Stimulated activated CD8-positive, alpha-beta memory T cell treated with anti-CD3 and anti-CD28 coated beads, Interleukin-7, amount 100 ng/mL, for 4 hours (primary cell): ENCODE measurements at places on chromosomes 12 and 14.
A peak's percentile ranks its signal among the peaks of the same experiment; 100 is the strongest.

GRCh38 chr12:101968770-101969169, 91.4 kb downstream of the DRAM1 start:
- no peak for DNase-seq

DNA sequence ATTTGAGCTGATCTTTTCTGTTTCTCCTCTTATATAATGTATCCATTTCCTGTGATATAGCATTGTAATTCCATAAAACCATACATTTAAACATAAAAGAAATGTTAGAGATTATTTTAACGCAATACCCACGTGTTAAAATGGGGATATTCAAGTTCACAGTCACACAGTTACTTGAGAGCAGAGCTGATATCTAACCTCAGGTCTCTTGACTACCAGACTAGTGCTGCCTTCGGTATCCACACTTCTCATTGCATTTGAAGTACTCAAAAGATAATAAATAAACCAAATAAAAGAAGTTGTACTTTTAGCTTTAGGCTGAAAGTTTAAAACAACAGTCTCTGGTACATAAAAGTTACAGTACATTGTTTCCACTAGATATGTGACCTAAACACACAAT, 2.9 kb downstream of the CLECL1 start:
- DNase-seq = no peak

DNA sequence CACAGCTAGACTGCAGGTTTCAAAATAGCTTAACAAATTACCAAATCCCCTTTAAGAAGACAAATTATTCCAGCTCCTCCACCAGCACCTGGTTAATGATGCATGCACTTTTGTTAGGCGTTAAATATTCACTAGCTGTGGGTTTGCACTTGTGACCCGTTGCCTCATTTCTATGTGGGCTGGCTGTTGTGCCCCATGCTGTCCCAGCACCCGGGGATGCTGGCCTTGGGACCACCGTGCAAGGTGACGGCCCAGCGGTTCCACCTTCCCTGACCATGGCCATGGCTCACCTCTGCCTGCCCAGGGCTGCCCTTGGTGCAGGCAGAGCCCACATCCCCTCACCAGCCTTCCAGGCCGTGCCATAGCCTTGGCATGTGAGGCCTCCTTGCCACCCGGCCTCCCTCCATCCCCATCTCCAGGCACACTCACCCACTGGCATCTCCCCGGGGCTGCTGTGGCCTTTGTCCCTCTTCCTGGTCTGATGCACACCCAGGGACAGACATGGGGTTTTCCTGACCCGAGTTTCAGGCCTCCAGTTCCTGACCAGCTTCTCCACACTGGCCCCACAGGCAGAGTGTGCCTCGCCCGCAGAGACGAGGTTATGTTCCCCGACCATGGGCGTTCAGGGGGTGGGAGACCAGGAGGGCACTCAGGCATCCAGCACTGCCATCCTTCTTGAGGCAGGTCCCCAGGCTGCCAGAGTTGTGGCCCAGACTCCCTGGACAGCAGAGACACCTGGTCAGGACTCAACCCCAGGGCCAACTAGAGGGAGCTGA, 20.3 kb upstream of the C14orf180 start:
- DNase-seq = no peak

DNA sequence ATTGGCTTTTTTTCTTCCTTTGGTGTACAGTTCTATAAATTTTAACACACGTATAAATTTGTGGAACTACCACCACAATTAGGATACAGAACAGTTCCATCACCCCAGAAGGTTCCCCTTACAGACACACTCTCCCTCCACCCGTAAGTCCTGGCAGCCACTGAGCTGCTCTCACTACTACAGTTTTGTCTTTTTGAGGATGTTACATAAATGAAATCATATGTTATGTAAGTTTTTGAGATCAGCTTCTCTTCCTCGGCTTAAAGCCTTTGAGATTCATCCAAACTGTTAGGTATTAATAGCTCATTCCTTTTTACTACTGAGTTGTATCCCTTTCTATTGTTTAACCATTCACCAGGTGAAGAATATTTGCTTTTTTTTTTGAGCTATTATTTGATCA, 74.3 kb upstream of the SLC24A4 start:
- no peak for DNase-seq

DNA sequence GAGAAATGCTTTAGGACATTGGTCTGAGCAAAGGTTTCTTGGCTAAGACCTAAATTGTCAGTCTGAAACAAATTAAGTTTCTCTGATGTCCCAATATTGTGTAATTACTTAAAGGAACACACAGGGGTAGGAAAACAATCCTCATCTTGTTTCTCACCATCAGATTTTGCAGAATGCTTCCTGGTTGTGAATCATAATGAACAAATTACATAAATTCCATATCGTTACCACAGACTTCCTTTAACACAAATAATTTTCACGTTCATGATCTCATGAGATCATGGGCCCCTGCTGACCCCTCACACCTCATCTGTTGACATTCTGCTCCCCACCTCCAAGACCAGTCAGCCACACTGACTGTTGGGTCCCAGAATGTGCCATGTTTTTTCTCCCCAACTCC, 194.1 kb downstream of the MON2 start:
- no peak for DNase-seq

GRCh38 chr12:58159941-58160340, 218.6 kb downstream of the ATP23 start:
- no peak for DNase-seq

GRCh38 chr12:26150736-26151450, 26.1 kb upstream of the BHLHE41 start:
- no peak for DNase-seq

DNA sequence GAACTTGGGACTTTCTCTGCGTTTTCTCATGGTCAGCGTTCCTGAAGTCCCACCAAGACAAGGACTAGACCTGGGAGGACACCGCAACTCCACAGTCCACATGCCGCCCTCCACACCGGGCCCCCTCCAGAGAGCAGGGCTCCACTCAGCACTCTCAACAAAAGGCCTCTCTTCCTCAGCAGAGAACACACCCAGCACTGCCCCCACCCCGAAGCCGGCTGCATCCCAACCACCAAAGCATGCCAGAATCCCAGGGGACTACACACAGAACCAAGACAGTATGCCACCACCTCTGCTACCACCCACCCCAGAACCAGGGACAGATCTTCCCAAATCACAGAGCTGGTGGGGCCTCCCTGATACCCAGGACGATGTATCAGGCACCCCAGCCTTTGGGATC, 88.3 kb downstream of the BCL11B start:
- DNase-seq = no peak

DNA sequence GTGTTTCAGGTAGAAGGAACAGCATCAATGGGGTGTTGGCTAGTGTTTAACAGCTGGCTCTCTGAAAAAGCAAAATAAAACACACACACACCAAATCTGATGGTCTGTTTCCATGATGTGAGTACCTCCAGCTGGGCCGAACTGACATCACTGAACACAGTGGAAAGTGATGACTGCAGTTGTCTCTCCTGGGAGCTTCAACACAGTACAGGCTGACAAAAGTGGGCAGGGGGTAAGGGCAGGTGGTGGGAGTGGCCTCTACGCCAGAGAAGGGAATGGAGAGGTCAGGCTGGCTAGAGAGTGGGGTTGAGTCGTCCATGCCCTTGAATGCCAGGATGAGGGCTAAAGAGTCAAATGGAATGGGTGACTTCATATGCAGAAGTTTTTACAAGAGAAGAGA, 8.0 kb upstream of the HNF1A start:
- no peak for DNase-seq

GRCh38 chr12:13817131-13817530, 164.3 kb downstream of the GRIN2B start:
- no peak for DNase-seq

- DNase-seq = peak; percentile 61
These were observed 20.2 kb downstream of the KRT8 start for GRCh38 chr12:52884526-52885293.

DNA sequence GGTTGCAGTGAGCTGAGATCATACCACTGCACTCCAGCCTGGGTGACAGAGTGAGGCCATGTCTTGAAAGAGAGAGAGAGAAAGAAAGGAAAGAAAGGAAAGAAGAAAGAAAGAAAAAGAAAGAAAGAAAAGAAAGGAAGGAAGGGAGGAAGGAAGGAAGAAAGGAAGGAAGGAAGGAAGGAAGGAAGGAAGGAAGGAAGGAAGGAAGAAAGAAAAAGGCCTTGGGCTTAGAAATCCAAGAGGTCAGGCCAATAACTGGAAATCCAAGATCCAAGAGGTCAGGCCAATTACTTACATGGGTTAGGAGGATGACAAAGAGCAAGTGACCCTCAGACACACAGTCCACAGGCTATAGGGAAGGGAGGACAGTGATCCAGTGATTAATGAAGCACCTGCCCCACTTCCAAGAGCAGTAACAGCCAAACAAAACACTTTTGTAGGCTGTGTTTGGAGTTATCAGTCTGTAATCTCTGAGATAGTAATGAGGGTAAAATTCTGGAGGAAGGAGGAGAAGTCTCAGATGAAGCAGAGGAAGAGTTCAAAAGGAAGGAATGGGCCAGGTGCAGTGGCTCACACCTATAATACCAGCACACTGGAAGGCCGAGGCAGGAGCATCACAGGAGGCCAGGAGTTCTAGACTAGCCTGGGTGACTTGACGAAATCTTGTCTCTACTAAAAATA, 32.2 kb upstream of the SPTLC2 start:
- no peak for DNase-seq

GRCh38 chr12:130634866-130635265, 81.2 kb downstream of the RIMBP2 start:
- DNase-seq = no peak

DNA sequence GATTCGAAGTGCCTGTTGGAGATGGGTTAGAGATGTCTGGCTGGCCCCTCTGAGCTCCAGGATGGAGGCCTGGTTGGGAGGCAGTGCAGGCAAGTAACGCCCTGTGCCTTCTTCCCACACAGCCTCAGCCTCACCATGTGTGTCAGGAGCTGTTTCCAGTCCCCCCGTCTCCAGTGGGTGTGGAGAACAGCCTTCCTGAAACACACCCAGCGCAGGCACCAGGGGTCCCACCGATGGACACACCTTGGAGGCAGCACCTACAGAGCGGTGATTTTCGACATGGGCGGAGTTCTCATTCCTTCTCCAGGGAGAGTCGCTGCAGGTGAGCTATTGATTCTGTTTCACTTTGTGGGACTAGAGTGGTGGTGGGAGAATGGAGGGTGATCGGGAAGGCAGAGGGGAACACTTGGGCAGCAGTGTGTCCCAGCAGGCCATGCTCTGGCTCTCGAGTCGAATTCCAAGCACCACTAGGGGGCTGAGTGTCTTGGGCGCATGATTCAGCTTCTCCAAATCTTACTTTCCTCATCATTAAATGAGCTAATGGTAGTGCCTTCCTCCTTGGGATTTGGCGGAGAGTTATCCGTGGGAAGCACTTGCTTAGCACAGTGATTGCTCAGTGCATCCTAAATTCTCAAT, 6.8 kb downstream of the ACAD10 start:
- DNase-seq = no peak

DNA sequence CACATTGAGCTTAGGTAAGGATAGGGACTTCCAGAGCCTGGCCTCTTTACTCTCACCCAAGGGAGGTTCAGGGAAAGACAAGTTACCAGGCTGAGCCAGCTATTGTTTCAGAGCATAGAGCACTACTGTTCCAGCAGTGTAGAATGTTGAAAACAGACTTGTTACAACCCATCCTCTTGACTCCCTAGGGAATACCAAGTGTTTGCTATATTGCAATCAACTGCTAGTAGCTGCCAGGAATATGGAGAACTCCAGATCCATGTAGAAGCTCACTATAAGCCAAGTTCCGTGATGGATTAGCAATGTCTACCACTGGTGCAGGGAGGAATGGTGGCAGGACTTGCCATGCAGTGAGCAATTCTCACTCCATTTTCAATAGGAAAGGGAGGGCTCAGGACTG, 199.8 kb upstream of the RBM19 start:
- no peak for DNase-seq

DNA sequence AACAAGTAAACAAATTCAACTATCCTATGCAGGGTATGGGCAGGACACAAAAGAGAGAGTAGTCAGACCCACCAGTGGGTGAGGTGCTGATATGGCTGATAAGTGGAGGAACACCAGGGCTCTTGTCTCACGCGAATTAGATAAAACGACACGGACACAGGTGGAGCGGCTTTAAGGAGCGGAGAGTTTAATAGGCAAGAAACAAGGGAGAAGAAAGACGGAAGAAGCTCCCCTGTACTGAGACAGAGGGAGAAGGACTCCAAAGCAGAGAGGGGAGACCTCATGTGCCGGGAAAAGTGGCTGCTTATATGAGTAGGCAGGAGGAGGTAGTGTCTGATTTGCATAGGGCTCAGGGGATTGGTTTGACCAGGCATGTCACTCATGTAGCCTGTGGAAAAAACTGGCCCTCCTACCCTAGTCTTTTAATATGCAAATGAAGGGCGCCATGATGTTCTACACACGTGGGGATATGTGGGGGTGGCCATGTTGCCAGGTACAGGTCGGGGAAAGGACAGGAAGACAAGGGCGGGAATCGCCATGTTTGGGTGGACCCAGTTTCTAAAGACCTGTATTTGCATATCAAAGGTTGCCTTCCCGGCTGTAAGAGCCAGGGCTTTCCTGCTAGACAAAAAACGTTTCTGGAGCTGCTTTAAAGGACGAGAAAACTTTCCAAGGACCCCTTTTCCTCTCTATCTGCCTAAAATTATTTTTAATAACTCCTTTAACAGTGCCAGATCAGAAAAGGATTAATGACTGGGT, 28.8 kb downstream of the RPGRIP1 start:
- peak; percentile 69 for DNase-seq

- no peak for DNase-seq
These were observed 52.5 kb upstream of the FOXN3 start for GRCh38 chr14:89469210-89470198.

GRCh38 chr14:79702197-79702596, 509.1 kb downstream of the DIO2 start:
- DNase-seq = no peak

GRCh38 chr12:72390146-72390545, 118.0 kb downstream of the TRHDE start:
- no peak for DNase-seq

- peak; percentile 59 for DNase-seq
These were observed 522 bp downstream of the TUBA1A start for GRCh38 chr12:49188201-49188915.

DNA sequence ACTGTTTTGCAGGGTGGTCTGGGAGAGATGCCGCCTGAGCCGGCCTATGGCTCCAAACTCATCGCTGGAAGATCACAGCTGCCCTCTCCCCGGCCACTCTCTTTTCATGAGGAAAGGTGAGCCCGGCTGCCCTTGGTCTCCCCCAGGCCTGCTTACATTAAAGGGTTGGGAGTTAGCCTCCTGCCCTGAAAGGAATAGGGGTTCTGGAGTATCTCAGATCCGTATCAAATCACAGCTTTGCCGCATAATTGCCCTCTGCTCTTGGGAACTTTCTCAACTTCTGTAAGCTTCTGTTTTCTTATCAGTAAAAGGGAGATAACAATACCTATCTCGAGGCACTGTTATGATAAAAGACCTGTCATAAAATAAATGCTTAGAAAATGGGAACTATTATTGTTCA, 17.6 kb downstream of the PHLDA1 start:
- no peak for DNase-seq
